ENCODE measurements at places on chromosomes 2 and 18. TPM values are rescaled to one million over a fixed set of nuclear protein-coding genes. Genes with fewer than 3 reads are reported as not detected.

GRCh38 chr18:35026407-35027061 is 14.7 kb upstream of the MAPRE2 start:
- peak overlapping the region; percentile 56 for H3K27ac ChIP-seq
- no peaks in the 10 kb centered on the region for H3K36me3 ChIP-seq
- no peaks in the 10 kb centered on the region for H3K27me3 ChIP-seq
- DNase-seq: no peak
- peaks cover 47% of the 10 kb centered on the region for H3K4me1 ChIP-seq

DNA sequence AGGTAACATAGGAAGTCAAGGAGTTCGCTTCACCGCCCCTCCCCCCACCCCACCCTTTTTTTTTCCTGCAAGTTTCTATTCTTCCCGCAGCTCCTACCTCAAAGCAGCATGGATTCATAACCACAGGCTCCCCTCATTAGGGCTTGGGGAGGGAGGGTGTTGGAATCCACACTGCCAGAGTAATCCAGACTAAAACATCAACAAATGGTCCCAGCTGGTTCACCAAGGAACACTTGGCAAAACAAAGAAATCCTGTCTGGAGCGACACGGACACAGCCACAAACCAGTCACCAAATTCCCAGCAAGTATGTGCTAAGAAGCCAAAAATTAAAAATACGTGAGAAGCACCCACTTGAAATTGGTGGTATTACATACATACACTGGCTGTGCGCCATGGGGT is 106.9 kb upstream of the PPP1CB start:
- H3K4me1 ChIP-seq: peaks cover 30% of the 10 kb centered on the region
- no peaks in the 10 kb centered on the region for H3K36me3 ChIP-seq
- H3K27ac ChIP-seq: no peak overlapping the region
- DNase-seq: no peak
- H3K27me3 ChIP-seq: no peaks in the 10 kb centered on the region

DNA sequence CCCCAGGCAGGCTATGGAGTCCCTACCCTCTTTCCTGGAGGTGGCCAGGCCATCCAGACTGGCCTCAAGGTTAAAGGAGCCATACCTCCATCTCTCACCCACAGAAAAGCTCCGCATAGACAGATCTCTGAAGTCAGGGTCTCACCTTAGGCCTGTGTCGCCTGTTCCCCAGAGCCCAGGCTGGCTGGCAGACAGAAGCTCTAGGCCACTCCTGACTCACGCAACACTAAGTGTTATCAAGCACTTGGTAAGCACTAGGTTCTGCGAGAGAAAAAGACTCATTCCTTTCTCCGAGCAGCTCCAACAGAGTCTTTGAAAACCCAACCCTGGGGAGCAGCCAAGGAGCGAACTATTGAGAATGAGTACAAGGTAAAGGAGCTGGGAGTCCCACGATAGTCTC is 6.1 kb downstream of the SMAD7 start:
- peaks cover 11% of the 10 kb centered on the region for H3K27me3 ChIP-seq
- H3K4me1 ChIP-seq: peaks cover 77% of the 10 kb centered on the region
- H3K36me3 ChIP-seq: peaks cover 65% of the 10 kb centered on the region
- H3K27ac ChIP-seq: no peak overlapping the region
- H3K4me3 ChIP-seq: no peak overlapping the region
- DNase-seq: no peak

GRCh38 chr18:77339623-77340022 is 90.0 kb downstream of the GALR1 start:
- peaks cover 16% of the 10 kb centered on the region for H3K27me3 ChIP-seq
- no peaks in the 10 kb centered on the region for H3K36me3 ChIP-seq
- H3K4me1 ChIP-seq: no peaks in the 10 kb centered on the region
- no peak overlapping the region for H3K4me3 ChIP-seq
- no peak overlapping the region for H3K27ac ChIP-seq
- DNase-seq: no peak

ALPG gene
- not detected for total RNA-seq

GALR1 gene
- total RNA-seq: not detected

SCTR gene
- not detected for total RNA-seq

DNA sequence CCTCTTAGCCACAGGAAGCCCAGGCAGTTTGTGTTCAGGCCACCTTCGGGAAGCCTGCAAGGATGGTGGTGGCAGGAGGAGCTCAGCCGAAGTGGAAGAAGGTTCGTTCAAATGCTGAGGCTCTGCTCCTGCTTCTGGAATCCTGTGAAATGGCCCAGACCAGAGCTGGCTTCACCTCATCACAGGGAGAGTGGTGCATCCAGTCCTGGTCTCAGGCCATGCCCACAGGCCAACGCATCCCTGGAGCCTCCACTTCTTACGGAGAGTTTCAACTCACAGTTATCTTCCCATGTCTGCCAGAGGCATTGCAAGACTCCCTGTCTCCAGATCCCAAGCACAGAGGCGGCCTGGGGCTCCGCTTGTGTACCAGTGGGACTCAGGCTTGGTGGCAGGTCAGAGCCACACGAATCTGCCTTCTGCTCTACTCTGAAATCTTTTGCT is 82.3 kb downstream of the NDUFA10 start:
- no peak overlapping the region for H3K4me3 ChIP-seq
- peaks cover 10% of the 10 kb centered on the region for H3K4me1 ChIP-seq

TRIM43 gene
- not detected for total RNA-seq

- H3K27me3 ChIP-seq: peaks cover 11% of the 10 kb centered on the region
- no peaks in the 10 kb centered on the region for H3K4me1 ChIP-seq
- H3K27ac ChIP-seq: no peak overlapping the region
Observed at GRCh38 chr18:350953-351572, 83.2 kb upstream of the THOC1 start.

- H3K4me1 ChIP-seq: no peaks in the 10 kb centered on the region
- H3K27ac ChIP-seq: no peak overlapping the region
- no peak overlapping the region for H3K4me3 ChIP-seq
- peaks cover 24% of the 10 kb centered on the region for H3K27me3 ChIP-seq
Observed at GRCh38 chr2:42029639-42030199, 18.1 kb upstream of the PKDCC start.

- DNase-seq: peak; percentile 39
- peak overlapping the region; percentile 67 for H3K4me3 ChIP-seq
- peaks cover 62% of the 10 kb centered on the region for H3K36me3 ChIP-seq
- H3K4me1 ChIP-seq: peaks cover 87% of the 10 kb centered on the region
- H3K27me3 ChIP-seq: no peaks in the 10 kb centered on the region
- H3K27ac ChIP-seq: peak overlapping the region; percentile 93
Observed at GRCh38 chr2:224952936-224953657, 89.2 kb downstream of the DOCK10 start.

DNA sequence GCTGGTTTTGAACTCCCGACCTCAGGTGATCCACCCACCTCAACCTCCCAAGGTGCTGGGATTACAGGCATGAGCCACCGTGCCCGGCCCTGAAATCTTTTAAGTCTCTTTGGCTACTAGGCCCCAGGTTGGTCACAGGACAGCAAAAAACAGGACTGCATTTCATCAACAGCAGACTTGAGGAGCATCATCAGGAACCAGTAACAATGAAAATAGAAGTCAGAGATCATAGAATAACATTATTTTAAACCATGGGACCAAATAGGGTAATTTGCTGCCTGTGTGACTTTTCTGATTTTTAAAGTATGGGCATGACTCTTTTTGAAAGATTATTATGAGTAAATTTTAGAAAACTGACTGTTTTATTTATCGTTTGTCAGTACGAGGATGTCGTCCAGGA is 24.8 kb downstream of the PPP1CB start:
- no peak overlapping the region for H3K4me3 ChIP-seq
- no peak for DNase-seq
- peaks cover 16% of the 10 kb centered on the region for H3K36me3 ChIP-seq
- H3K4me1 ChIP-seq: peaks cover 40% of the 10 kb centered on the region

- peaks cover 35% of the 10 kb centered on the region for H3K36me3 ChIP-seq
- no peak for DNase-seq
- no peaks in the 10 kb centered on the region for H3K27me3 ChIP-seq
- no peak overlapping the region for H3K27ac ChIP-seq
- H3K4me3 ChIP-seq: peak overlapping the region; percentile 34
Observed at GRCh38 chr2:99485411-99485810, 4.4 kb downstream of the REV1 start.

KATNAL2 gene
- total RNA-seq: 1.6 TPM

GRCh38 chr2:71906357-71906973 is 241.2 kb downstream of the CYP26B1 start:
- H3K4me1 ChIP-seq: no peaks in the 10 kb centered on the region
- no peaks in the 10 kb centered on the region for H3K36me3 ChIP-seq
- peaks cover 43% of the 10 kb centered on the region for H3K27me3 ChIP-seq
- DNase-seq: no peak

ADRA2B gene
- total RNA-seq: 0.30 TPM

LHCGR gene
- not detected for total RNA-seq

DNA sequence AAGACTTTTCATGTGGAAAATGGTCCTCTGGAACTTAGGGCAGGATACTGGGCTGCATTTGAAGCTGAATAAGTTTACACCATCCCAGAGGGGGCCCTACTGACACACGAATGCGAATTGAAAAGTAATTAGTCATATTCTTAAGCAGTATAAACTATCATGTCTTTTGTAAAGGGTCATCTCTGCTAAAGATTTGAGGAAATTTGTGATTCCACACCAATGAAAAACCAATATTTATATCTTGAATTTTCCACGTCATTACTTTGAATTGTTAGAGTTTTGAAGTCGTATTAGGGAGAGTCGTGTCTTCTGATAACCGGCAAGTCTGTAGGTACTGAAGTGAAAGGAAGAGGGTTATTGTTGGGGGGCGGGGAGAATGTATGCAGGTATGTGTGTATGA is 4.1 kb upstream of the OTX1 start:
- no peak overlapping the region for H3K27ac ChIP-seq
- H3K4me1 ChIP-seq: peaks cover 32% of the 10 kb centered on the region
- H3K36me3 ChIP-seq: peaks cover 22% of the 10 kb centered on the region
- no peak overlapping the region for H3K4me3 ChIP-seq

Data from activated naive CD8-positive, alpha-beta T cell treated with anti-CD3 and anti-CD28 coated beads for 36 hours (primary cell).